ENCODE measurements at places on chromosomes 3 and 15.

DNA sequence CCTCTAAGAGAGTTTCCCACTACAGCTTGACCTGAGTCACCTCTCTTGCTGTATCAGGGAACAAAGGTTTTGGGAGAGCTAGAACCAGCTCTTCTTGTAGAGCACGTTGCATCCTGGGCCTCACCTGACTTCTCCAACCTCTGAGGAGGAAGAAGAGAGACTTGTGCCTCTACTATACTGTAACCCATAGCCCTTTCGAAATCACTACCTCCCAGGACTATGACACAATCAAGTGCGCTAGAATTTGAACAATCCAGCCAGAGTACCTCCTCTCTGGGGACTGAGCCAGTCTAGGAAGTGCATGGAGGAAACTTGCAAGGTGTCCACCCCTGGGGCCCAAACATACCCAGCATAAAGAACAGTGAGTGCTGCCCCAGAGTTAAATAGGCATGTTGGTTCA, 192.8 kb upstream of the BHLHE40 start:
- DNase-seq, result no peak

DNA sequence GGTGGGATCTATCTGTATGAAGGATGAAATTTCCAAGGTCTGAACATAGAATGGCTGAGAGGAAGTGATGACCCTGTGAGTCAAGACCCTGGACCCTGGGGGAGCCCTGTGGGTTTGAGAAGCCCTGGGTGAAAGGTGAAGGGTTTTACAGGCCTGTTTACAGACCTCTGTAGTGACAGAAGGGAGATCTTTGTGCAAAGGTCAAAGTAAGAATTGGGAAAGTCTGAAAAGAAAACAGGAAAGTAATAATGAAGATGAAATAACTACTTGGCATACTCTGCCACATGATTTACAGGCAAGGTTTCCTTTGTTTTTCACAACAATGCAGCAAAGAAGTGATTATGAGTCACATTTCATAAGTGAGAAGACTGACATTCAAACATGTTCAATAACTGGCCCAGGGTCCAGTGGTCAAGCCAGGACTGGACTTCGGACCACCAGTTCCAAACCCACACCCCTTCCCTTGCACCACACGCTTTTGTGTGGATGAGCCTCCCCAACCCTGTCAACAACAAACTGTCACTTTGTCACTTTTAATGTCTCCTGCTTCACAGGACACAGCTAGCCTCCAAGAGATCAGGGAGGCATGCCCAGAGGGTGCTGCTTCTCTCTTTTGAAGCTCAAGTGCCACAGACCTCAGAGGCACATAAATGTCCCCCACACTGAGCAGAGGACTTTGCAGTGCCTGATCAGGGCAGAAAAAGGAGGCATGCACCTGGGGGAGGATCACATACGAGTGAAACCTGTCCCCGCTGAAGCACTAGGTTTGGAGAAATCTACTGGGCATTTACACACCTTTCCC, 21.5 kb downstream of the CD86 start:
- DNase-seq, result no peak

DNA sequence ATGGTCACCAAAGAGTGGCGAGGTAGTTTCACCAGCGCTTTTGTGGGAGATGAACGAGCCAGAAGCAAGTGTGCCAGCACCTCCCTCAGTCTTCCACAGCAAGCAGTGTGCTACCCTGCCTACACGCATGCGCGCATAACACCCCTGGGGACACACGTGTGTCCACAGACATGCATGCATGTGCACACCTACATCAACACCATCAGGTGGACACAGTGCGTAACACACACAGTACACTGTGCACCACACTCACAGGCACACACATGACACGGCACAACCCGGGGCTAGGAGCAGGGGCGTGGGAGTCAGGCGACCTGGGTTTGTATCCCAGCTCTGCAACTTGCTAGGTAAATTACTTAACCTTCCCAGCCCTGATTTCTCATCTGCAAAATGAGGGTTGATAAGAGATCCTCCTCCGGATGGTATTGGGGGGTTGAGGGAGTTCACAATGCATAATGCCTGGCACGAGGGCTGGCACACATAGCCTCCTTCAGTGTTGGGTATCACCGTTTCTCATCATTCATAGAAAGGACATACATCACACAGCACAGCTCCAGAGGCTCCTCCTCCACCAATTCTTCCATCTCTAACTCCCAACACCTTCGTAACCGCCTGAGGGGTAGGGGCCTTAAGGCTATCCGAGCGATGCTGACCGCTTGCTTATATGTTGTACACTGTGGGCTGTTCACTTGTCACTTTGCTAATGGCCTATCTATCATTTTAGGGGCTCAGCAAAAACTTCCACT, 174.9 kb downstream of the SMAD6 start:
- no peak for DNase-seq

GRCh38 chr15:63385911-63386531, 4.4 kb upstream of the CA12 start:
- DNase-seq, result no peak

- no peak for DNase-seq
Observed at GRCh38 chr15:74725225-74725774, at the start of gene CYP1A1. TSS of gene CYP1A1 (minus strand) at chr15:74725528. CDS start at chr15:74723097, 2,431 bp downstream.

GRCh38 chr3:62605413-62606068, 232.2 kb upstream of the FEZF2 start:
- DNase-seq, result no peak

DNA sequence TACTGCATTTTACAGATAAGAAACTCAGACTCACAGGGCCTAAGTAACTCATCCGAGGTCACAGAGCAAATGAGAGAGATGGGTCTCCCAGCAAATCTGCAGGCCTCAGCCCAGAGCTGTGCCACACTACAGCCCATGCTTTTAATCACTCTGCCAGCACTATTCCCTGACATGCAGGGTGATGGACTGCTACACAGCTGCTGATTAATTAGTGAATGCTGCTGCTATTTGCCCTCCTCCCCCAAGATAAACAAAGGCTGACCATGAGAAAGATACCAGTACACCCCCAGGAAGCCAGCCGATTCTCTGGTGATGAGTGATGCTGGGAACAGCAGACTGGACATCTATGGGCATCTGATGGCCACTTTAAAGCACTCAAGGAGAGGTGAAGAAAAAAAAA, 39.3 kb downstream of the RFTN1 start:
- no peak for DNase-seq

DNA sequence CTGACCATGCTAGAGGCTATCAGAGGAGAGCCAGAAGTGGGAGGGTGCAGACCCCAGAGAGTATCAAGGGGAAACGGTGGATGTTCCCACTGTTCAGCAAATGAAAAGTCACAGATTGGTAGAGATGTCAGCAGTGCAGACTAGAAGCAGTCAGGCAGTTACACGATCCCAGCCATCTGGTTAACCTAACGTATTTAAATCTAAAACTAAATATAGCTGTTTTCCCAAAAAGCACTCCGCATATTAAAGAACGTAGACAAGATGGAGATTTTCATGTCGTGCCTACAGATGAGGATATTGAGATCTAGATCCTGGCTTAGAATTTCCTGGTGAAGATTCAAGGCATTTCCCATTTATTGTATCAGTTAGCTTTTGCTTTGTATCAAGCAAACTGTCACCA, 25.2 kb downstream of the PXYLP1 start:
- no peak for DNase-seq

Measured in SHP77 treated with DMSO at 0.1 percent for 48 hours (cell line).